ENCODE measurements at places on chromosomes 12 and 14.

DNA sequence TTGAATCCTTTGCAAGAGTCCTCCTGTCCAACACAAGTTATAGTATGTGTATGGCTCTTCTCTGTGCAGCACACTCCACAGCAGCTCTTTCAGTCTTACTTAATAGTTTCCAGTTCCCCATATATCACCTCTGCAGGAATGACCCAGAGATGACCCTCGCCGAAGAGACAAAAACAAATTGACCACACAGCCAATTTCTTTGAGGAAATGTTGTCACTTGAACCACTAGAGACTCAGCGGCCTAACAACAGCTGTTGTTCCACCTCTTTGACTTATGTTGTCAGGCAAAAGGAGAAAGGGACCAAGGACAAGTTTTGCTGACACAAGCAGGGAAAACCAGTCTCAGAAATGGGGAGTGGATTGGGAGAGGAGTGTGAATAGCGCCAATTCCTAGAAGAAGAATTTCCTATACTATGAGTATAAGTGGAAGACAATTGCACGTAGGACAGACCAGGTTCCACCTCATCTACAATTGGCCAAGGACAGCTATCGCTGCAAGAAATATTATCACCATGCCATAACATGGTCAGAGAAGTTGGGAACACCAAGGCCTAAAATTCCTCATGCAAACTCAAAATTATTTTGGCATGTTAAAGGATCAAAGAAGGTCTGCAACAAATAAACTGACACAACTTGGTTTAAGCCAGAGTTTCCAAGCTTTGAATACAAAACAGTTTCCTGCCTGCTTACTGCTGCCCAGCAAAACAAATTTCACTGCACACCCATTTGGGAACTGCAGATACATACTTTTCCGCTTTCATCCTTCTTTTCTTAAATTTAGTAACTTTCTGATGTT lies 41.7 kb upstream of the ITPR2 start:
- no peak for DNase-seq

DNA sequence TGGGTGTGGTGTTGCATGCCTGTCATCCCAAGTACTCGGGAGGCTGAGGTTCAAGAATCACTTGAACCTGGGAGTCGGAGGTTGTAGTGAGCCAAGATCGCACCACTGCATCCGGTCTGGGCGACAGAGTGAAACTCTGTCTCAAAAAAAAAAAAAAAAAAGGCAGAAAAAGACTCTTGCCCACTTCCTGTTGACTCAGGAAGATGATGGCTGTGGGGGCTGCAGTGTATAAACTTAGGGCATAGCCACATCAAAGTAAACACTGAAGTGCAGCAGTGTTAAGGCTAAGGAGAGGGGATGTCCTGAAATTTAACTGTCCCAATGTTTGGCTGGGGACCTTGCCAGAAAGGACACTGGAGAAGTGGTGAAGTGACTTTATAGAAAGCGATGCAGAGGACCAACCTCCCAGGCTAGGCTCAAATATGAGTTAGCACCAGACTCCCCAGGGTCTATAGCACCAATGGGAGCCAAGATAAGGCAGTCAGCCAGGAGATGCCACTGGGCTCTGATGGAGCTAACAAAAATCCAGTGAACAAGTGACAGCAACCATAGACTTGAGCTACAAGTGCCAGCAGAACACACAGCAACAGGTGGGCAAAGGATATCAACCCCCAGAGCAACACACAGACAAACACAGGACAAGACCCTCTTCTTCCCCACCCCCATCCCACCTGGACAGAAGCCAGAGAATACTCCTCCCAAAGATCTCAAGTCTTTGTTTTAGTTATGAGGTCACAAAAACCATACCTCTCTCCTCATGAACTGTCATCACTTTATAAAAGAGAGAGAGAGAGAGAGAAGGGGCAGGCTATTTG lies 28.0 kb downstream of the NELL2 start:
- DNase-seq, result no peak

DNA sequence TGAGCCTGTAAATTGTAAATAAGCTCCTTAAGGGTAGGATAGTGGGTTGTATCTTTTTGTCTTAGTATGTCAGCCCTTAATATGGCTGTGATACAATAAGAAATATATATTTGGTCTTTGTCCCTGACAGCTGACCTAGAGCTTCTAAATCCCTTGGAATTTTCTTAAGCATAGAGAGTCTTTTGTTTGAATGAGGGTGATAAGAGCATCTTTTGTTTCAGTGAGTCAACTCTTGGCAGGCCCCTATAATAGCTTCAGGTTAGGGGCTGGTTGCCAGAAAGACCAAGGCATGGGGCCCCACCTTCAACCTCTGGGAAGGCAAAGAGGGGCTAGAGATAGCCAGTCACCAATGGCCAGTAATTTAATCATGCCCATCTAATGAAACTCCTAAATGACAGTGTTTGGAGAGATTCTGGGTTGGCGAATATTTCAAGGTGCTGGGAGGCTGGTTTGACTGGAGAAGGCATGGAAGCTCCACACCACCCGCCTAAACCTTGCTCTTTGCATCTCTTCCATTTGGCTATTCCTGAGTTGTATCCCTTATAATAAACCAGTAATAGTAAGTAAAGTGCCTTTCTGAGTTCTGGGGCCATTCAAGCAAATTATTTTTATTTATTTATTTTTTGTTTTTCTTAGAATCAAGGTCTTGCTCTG lies 10.5 kb downstream of the PALS1 start:
- no peak for DNase-seq

- no peak for DNase-seq
Measured at GRCh38 chr14:44846232-44846824, 115.4 kb downstream of the KLHL28 start.

DNA sequence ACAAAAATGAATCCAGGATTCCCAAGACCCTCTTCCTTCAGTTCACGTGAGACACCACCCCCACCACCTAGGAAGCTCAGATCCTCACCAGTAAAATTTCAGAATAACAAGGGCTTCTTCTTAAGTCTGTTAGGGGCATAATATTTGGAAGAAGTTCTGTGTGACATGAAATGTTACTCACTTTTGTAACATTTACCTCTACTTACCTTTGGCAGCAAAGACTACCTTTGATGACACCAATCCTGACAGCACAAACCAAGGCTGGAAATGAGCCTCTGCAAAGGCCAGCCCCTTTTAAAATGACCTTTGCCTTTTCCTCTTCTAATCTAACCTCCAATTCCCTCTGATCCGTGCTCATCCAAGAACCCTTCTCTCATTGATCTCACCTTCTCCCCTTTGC lies 19.4 kb upstream of the KRT77 start:
- no peak for DNase-seq

- no peak for DNase-seq
Measured at GRCh38 chr14:80664576-80664975, 277.0 kb downstream of the CEP128 start.

- DNase-seq, result no peak
Measured at GRCh38 chr14:104331871-104332605, 193.7 kb downstream of the KIF26A start.

- no peak for DNase-seq
Measured at GRCh38 chr12:112191201-112191600, 65.8 kb downstream of the TRAFD1 start.

GRCh38 chr12:106197906-106198623 lies 49.8 kb downstream of the CKAP4 start:
- DNase-seq, result no peak

DNA sequence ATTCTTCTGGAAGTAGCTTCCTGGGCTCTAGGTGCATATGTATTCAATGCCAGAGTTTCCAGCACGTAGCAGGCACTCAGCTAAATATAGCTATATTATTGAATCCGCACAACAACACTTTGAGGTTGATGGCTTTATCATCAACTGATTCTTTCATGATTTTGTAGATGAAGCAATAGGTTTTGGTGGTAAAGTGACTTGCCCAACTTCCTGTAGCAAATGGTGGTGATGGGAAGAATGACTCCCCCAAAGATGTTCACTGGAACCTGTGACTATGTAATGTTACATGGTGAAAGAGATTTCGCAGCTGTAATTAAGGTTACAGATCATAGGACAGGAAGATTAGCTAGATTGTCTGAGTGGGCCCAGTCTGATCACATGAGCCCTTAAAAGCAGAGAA lies 3.2 kb downstream of the TDRD9 start:
- no peak for DNase-seq

- no peak for DNase-seq
Measured at GRCh38 chr12:3165078-3165980, 88.2 kb downstream of the TSPAN9 start.

GRCh38 chr12:46269429-46270241 lies 792 bp upstream of the SLC38A1 start:
- peak; percentile 31 for DNase-seq

DNA sequence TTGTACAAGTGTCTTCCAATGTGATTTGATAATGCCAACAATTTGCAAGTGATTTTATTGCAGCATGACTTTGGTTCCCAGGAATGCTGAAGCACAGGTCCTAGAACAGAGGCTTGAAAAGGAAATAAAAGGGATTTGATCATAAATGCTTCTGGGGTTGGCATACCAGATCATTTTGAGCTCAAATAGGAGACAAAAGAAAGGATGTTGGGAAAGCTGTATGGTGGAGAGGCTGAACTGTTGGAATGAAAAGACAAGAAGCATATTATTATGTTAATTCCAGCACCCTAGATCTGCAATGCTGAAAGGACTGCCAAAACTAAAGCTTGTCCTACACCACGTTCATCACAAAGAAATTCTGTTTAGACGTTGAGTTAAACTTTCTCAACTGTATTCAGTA lies 143.1 kb downstream of the BICD1 start:
- no peak for DNase-seq

DNA sequence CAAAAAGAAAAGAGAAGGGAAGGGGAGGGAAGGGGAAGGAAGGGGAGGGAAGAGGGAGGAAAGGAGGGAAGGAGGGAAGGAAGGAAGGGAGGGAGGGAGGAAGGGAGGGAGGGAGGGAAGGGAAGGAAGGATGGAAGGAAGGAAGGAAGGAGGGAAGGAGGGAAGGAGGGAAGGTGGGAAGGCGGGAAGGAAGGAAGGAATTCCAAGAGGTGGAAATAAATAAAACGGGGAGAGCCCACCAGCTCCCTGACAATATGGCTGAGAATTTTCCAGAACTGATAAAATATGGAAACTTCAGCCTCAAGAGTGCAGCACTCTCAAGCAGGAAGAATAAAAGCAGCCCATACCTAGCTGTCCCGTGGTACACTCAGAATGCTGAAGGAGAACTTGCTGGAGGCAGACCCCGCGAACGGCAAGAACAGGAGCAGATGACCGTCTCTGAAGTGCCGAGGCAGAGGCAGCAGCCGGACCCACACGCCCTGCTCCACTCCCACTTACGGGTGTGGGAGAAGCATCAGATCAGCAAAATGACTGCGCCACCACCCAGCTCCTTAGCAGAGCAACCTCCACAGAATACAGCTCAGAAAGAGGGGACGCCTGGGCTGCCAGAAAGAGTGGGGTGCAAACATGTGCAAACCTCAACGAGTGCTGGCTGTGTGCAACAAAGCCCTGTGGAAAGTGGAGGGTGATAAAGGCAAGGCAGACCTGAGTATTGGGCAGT lies 34.1 kb upstream of the INF2 start:
- DNase-seq, result no peak

- DNase-seq, result no peak
Measured at GRCh38 chr14:105742531-105742848, 216.1 kb downstream of the TMEM121 start.

- DNase-seq, result no peak
Measured at GRCh38 chr12:89994911-89995310, 286.3 kb upstream of the ATP2B1 start.

DNA sequence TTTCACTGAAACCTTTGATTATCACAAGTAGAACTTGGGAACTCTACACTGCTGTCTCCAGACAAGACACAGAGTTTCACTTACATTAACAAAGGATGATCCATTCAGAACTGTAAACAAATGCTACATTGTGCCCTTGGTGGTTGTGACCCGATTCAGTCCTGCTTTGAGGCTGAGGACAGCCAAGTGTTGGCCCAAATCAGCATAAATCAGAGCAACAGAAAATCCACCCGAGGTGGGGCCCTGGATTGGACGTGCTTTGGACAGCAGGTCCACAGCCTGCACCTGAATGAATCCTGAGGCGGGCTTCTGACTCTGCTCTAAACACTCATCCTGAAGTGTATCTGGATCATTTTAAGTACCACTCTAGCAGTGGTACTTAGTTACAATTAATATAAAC lies 68.8 kb downstream of the PPP2R5C start:
- DNase-seq, result no peak

DNA sequence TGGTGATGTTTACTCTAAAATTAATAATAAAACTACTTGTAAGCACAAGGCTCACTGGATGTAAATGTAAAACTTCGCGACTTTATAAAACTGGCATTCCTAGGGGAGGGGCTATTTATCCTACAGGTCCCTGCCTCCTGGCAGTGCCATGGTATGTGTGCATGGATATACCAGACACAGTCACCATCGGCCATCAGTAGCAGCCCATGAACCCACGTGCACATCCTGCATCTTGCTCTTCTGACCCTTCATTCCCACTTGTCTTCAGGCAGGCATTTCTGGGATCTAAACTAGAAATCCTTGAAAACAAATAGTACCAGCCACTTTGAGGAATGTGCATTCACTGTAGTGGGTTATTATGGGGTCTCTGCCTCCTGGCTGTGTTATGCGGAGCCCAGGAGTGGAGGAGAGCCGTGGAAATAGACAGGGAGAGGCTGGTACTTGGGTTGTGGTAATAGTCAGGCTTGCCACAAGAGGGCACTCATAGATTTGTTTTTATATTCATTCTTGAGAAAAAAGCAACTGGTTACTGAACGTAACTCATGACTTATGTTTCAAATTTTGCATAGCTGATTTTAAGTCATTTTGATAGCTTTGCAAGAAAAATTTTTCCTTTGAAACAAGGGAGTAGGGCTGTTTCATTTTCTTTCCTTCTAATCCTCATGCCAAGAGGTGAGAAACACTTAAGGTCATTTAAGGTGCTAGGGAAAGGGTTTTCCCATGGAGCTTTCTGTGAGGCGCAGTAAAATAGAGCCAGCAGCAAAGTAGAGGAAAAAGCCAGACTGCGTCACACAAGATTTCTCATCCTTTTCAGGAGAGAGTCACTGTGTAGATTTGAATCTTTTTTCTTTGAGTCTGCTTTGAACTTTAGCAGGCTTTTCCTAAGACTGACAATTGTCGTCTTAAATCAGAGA lies 17.4 kb upstream of the GALNT16 start:
- no peak for DNase-seq

DNA sequence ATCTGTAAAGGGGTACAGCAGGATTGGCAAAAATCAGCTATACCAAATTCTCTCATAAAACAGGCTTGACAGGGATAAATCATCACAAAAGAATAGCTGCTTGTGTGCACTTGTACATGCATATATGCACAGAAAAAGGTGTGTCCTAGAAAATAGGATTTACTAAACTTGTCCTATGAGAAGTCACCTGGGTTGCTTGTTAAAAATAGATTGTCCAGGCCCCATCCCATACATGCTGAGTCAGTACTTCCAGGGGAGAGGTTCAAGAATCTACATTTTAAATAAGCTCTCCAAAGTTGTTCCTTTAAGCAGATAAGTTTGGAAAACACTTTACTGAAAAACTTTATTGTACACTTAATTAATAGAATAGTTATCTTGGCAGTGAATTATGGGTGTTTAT lies 123.1 kb downstream of the ANO6 start:
- DNase-seq, result no peak

DNA sequence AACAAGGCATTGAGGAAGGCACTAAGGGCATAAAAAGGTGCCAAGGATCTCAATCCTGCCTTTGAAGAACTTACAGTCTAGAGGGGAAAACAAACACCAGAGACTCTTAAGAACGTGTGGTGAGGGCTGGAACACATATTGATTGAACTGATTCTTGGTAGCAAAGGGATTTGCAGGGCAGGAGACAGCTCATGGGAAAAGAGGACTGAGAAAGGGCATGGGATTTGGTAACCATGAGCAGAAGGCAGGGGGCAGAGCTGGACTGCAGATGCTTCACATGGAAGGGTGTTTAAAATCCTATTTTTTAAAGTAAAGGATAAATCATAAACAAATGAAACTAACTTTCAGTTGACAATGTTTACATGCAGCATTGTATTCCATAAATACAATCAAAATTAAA lies 203.1 kb downstream of the ITPR2 start:
- peak; percentile 33 for DNase-seq

Data from dorsolateral prefrontal cortex (tissue), 122 donors.